Right cardiac atrium (tissue), 5 donors: ENCODE measurements at places on chromosomes 2 and 18. TPM values are rescaled to one million over a fixed set of nuclear protein-coding genes. Genes with fewer than 3 reads are reported as not detected.

GRCh38 chr2:176445956-176446355 lies 176.7 kb downstream of the MTX2 start:
- DNase-seq = no peak

DNA sequence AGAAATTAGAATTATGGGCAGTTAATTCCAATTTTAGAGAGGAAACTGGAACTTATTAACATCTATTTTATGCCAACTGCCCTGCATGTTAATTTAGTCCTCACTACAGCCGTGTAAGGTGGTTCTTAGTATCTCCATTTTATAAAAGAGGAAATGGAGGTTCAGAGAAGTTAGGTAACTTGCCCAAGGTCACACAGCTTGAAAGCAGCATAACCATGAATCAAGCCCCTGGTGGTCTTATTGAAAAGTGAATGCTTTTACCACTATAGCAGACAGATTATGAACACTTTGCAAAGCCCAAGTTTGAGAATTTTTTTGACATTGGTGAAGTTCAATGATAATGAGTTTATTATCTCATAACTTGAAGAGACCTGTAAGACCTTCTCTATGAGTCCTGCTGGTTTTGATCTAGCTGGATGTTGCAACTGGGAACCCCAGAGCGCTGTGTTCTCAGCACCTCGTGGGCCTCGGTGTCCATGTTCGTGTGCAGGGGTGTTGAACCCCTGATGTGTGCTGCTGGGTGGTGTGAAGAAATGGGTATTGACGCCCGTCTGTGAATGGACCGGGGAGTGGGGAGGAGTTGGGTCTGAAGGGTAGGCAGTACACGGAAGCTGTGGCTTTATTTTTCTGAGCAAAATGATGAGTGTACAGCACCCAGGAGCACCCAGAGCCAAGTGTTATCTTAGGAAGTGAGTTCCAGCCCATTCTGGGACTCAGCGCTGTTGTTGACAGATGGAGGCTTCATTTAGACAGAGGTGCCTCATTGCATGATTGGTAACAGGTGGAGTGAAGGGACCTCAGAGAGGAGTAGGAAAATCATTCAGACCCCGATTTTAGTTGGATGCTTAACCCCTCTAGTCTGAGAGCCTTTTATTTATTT lies 9.7 kb downstream of the GREB1 start:
- DNase-seq = no peak

GRCh38 chr2:26998323-26998722 lies 27.9 kb downstream of the MAPRE3 start:
- DNase-seq = no peak

GRCh38 chr18:62769216-62769615 lies 53.9 kb downstream of the PHLPP1 start:
- DNase-seq = no peak

The CNDP1 gene
- 0.05 TPM for polyA plus RNA-seq

DNA sequence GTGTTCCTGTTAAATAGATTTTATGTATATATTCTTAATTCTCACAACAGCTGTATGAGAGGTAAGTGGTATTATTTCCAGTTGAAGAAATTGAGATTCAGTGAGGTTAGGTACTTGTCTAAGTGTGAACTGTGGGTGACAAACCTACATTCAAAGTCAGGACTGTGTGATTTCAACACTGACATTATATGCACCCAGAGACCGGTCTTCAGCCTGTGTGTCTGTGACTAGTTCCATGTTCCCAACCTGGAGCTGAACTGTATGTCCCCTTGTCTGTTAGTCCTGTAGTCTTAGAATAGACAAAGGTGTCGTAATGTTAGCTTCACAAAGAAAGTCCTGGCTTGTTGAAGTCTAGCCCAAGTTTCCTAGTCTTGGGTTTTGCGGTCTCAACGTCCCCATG lies 17.4 kb downstream of the PLEKHB2 start:
- no peak for DNase-seq

The AMER3 gene
- polyA plus RNA-seq = 0.02 TPM

GRCh38 chr2:225693259-225693658 lies 293.7 kb downstream of the NYAP2 start:
- no peak for DNase-seq

The MALL gene
- 7.4 TPM for polyA plus RNA-seq

GRCh38 chr2:147610496-147611040 lies 234.3 kb upstream of the ACVR2A start:
- DNase-seq = no peak

The CAPN14 gene
- 0.07 TPM for polyA plus RNA-seq
